ENCODE measurements at places on chromosomes 3 and 15.

DNA sequence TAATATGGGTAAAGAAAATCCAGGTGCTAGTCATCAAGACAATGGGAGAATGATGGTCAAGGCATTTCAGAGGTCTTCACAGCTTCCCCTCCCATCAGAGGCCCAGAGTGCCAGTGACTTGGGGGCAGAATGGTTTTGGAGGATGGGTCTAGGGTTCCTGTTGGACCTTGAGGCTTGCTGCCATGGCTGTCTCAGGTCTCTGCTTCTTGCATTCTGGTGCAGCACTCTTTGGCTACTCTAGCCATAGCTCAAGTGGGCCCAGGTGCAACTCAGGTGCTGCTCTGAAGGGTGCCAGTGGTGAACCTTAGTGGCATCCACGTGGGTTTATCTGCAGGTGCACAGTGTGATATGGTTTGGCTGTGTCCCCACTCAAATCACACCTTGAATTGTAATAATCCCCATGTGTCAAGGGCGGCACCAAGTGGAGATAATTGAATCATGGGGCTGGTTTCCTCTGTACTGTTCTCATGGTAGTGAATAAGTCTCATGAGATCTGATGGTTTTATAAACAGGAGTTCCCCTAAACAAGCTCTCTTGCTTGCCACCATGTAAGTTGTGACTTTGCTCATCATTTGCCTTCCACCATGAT lies 48.5 kb upstream of the PEX5L start:
- DNase-seq: no peak

- DNase-seq: no peak
These were observed 84.7 kb upstream of the PTX3 start for GRCh38 chr3:157351981-157352380.

DNA sequence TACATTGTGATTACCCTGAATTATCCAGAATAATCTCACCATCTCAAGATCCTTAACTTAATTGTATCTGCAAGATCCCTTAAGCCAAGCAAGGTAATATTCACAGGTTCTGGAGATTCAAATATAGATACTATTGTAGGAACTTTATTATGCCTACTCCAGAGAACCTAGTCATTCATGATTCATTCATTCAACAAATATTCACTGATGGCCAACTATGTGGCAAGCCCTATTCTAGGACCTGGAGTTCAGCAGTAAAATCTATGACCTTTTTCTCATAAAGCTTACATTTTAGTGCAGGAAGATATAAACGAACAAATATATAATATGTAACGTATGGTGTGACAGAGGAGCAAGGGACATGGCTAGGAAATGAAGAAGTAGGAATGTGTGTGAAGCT lies 49.6 kb downstream of the ISL2 start:
- no peak for DNase-seq

DNA sequence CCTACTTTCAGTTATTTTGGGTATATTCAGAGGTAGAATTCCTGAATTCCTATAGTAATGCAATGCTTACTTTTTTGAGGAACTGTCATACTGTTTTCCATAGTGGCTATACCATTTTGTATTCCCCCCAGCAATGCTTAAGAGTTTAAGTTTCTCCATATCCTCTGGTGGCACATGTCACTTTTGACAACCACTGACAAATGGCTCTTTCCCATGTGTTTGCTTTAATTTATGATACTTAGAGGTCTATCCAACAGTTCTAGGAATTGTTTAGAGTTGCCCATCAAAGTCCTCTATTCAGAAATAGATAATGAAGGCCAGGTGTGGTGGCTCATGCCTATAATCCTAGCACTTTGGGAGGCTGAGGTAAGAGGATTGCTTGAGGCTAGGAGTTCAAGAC lies 128.9 kb upstream of the CFAP20DC start:
- DNase-seq: no peak

DNA sequence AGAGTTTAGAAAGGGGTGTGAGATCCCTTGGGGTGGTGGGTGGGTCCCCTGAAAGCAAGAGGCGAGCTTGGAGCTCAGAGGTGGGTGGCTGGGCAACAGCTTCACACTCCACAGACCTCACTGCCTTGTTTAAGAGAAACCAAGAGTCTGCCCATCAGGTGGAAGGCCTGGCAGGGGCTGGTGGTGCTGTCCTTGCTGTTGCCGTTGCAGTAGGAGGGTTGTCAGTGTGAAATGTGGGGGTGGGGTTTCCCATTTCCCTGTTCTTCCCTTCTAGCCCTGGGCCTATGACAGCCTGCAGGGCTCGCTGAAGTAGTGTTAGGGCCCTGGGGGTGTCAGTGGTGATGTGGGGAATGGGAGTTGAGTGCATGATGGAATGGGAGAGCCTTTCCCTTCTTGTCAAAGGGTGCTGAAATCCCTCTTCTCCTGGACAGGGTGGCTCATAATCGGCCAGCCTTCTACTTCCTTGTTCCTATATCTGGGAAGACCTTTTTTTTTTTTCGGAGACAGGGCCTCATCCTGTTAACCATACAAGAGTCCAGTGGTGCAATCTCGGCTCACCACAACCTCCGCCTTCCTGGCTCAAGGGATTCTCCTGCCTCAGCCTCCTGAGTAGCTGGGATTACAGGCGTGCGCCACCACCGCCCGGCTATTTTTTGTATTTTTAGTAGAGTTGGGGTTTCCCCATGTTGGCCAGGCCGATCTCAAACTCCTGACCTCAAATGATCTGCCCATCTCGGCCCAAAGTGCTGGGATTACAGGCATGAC lies 4.3 kb downstream of the PLEKHO2 start:
- DNase-seq: no peak

DNA sequence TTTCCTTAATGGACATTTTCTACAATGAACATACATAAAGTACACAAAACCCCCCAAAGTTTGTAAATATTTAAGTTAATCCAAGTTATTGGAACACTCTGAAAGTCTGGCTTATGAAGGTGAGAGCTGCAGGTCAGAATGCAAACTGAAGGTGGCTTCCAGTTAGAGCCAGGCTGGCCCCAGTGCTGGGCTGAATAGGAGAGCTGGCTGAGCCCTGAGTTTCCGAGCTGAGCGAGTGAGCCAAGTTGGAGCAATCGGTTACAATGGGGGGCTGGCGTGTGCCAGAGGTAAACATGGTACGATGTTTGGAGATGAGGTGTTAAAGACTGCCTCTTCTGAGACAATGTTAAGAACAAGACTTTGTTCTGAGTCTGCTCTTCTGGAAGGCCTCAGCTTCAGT lies 230.8 kb upstream of the MCTP2 start:
- no peak for DNase-seq

DNA sequence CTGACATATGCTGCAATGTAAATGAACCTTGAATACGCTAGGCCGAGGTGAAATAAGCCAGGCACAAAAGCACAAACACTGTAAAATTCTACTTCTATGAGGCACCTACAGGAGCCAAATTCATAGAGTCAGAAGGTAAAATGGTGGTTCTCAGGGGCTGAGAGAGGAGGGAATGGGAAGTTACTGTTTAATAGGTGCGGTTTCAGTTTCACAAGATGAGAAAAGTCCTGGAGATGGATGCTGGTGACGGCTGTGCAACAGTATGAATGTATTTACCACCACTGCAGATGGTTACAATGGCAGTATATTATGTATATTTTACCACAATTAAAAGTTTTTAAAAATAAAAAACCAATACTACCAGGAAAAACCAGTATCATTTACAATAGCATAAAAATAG lies 4.0 kb downstream of the TNK2 start:
- DNase-seq: no peak

All from left ventricle myocardium inferior (tissue), 1 donor.